ENCODE measurements at places on chromosomes 12 and 14. TPM values are rescaled to one million over a fixed set of nuclear protein-coding genes. Genes with fewer than 3 reads are reported as not detected.

Gene SMIM41
- 4.0 TPM for total RNA-seq

- ATAC-seq, result no peak
Measured at GRCh38 chr12:103558879-103559278, 28.2 kb upstream of the STAB2 start.

DNA sequence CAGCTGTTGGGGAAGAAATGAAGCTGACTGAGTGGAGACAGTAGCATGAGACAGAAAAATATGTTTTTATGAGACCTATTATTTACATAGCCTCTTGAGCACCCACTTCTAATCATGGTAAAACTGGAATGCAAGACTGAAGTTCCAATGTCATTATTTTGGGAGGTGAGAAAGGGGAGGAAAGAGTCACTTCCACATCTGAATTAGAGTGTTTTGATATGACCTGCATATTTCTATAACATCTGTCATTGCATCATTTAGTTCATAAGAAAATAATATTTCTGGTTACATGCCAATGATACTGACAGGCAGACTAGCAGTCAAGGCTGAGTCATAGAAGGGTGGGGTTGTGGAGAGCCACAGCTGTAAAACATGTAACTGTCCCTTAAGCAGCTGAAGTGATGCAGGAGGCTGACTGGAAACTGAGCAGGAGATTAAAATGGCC is 26.7 kb downstream of the NTN4 start:
- ATAC-seq, result peak; percentile 92

- no peak for ATAC-seq
Measured at GRCh38 chr12:115873451-115874082, 403.9 kb downstream of the MED13L start.

GRCh38 chr12:28021704-28022103 is 49.2 kb upstream of the PTHLH start:
- no peak for ATAC-seq

GRCh38 chr14:33282331-33283230 is 343.9 kb downstream of the NPAS3 start:
- ATAC-seq, result no peak

- ATAC-seq, result no peak
Measured at GRCh38 chr12:69932676-69933552, 107.9 kb downstream of the MYRFL start.

GRCh38 chr12:92641291-92641690 is 61.5 kb upstream of the PLEKHG7 start:
- ATAC-seq, result no peak

Measured in gastroesophageal sphincter (tissue), 4 donors.